ENCODE measurements at places on chromosomes 5 and 9.

DNA sequence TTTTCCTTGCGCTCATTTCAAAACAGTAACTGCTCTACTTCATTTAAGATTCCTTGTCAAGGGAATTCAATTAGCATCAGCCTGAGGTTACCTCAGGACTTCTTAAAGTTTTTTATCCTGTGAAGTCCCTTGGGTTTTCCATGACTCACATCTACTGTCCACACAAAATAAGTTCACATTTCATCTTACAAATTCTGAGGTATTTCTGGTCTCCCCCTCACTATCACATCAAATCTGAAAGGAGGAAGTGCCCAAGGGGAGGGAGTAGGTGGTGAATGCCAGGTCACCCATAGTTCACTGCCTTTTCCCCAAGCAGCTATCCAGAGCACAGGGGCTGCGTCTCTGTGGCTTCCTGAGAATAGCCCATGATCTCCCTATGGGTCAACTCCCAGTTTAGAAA is 227.1 kb upstream of the NREP start:
- DNase-seq = no peak

- DNase-seq = peak; percentile 40
Observed at GRCh38 chr9:33924978-33925797, 108.2 kb downstream of the UBE2R2 start.

- DNase-seq = no peak
Observed at GRCh38 chr9:16318516-16319060, 551.9 kb downstream of the BNC2 start.

- DNase-seq = no peak
Observed at GRCh38 chr5:124453221-124454051, 293.0 kb downstream of the ZNF608 start.

- DNase-seq = no peak
Observed at GRCh38 chr5:137090151-137090550, 409.0 kb downstream of the SPOCK1 start.

DNA sequence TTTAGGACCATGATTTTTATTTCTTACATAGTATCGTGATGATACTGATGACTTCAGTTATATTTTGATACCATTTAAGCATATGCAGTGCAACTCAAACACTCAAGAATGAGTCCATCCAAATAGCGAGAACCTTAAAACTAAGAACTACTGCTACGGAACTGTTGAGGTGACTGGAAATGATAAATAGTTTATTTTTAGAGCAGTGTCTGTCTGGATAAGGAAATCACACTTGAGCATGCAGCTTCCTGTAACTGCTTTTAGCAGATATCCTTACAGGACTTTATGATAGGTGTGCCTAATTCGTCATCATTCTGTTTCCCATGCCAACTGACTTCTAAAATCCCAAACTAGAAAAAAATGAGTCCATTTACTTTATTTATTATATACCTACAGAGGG is 85.5 kb downstream of the ADGRV1 start:
- DNase-seq = no peak

DNA sequence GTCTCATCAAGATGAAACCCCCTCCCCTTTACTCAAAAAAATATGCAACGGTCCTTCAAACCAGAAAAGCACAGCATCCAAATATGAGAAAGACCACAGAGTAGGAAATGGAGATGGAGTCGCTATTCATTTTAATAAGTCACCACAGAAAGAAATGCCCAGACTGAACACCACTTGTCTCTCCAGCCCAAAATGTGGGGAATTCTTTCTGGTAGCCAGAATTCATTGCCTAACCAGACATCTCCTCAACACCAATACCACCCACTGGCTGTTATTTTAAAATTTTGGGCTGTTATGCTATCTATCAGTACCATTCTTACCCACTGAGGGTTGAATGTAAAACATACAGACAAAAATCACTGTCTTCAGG is 100.1 kb downstream of the SUSD1 start:
- no peak for DNase-seq

GRCh38 chr5:111699976-111700375 is 57.0 kb downstream of the NREP start:
- peak; percentile 12 for DNase-seq

GRCh38 chr9:136921307-136921706 is 23.2 kb downstream of the FBXW5 start:
- no peak for DNase-seq

DNA sequence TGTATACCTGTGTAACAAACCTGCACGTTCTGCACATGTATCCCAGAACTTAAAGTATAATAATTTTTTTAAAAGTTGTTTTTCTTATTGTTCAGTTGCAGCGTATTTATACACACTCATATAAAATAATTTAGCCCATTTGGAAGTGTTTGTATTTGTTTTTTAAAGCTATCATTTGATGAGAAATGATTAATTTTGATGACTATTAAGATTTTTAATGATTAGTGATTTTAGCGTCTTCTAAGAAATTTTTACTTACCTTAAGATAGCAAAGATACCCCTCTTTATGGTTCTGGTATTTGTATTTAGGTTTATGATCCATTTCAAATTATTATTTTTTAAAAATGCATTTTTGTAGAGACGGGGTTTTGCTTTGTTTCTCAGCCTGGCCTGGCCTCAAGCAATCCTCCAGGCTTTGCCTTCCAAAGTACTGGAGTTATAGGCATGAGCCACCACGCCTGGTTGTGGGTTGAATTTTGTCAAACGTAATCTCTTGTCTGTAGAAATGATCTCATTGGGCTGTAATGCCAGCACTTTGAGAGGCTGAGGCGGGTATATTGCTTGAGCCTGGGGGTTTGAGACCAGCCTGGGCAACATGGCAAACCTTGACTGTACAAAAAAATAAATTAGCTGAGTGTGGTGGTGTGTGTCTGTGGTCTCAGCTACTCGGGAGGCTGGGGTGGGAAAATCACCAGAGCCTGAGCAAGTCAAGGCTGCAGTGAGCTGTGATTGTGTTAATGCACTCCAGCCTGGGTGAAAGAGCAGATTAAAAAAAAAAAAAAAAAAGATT is 26.9 kb downstream of the CSNK1G3 start:
- DNase-seq = no peak

DNA sequence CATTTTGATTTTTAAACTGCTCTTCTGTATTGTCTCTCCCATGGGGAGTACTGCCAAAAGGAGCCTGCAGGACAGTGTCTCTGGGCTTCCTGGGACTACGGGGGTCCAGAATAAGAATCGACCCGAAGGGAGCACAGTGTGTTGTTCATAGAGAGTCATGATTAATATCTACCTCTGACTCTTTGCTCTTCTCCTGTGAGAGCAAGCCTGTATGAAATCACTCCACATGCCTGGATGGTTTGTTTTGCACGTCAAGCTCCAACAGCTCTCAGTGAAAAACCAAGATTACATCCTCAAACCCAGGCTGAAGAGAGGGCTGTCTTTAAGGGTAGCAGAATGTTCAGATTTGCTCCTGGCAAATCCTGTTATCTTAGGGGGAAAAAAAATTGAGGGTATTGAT is 1860.0 kb upstream of the WWC1 start:
- no peak for DNase-seq

GRCh38 chr9:111601237-111602018 is 2.0 kb upstream of the PTGR1 start:
- DNase-seq = no peak

DNA sequence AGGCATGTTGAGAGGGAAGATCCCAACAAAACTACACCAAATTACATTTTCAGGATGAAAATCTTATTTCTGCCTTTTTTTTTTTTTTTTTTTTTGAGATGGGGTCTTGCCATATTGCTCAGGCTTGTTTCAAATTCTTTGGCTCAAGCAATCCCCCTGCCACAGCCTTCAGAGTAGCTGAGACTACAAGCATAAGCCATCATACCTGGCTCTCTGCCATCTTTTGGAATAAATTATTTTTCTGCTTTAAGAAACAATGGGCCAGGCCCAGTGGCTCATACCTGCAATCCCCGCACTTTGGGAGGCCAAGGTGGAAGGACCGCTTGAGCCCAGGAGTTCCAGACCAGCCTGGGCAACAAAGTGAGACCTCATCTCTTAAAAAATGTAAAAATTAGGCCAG is 14.3 kb downstream of the AFF4 start:
- no peak for DNase-seq

- no peak for DNase-seq
Observed at GRCh38 chr5:91028499-91028956, 354.6 kb downstream of the ARRDC3 start.

- DNase-seq = no peak
Observed at GRCh38 chr9:110815361-110815760, 146.8 kb downstream of the MUSK start.

DNA sequence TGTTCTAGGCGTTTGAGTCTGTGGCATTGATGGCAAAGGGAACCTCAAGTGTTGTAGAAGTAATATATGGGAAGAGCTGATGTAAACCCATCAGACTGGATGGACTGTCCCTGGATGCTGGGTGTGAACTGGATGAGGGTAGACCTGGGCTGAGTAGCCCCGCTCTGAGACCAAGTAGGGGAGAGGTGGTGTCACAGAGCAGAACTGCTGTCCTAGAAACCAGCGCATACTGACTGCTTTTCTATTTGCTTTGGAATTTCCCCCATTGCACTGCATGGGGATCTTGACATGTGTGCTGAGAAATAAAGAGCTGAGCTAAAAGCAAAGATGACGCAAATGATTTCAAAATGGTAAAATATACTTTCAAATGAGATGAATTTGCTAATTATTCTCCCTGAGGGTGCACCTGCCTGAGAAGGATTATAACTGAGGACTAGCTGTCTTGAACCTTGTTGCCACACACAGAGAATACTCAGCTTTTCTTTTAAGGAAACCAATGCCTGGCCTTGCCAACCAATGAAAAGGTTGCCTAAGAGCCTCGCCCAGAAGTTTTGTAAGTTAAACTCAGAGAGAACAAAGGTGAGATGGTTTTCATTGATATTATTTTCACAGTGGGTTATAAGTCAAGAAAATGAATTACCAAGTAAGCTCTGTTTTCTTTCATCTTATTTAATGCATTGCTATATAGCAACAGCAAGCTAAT is 44.8 kb downstream of the NIM1K start:
- no peak for DNase-seq

GRCh38 chr5:34858790-34859189 is 19.8 kb downstream of the TTC23L start:
- DNase-seq = no peak

DNA sequence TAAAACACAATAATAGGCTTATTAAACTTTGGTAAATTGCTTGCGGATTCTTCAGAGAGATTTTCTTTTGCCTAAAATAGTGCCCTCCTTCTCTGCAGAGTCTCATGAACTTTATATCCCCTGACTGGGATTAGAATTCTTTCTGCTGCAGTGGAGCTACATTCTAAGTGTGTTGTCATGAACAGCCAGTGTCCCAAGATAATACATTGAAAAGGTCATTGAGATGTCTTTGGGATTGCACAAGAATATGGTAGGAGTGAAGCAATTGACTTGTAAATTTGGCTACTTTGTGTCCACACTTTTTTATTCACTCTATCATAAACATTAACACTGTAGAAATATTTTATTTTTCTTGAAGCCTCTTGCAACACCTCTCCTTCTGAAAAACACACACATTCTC is 604.5 kb downstream of the GABRG2 start:
- DNase-seq = no peak

DNA sequence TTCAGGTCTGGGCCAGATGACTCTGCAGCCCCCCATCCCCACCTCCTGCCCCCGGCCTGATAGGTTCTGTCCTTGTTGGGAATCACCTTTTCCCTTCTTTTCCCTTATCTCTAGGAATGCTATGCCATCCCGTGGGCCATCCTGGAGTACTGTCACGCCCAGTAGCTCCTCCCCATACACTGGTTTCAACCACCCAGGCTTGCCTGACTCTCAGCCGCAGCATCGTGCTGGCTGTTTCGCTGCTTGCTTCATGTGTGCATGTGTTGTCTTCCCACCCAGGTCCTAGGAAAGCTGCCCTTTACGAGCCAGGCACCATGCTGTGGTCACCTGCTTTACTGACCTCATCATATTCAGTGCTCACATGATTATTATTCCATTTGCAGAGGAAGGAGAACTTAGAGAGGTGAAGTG is 71.8 kb downstream of the ANGPTL2 start:
- DNase-seq = no peak

GRCh38 chr5:61641748-61642565 is 309.9 kb downstream of the ZSWIM6 start:
- DNase-seq = no peak

DNA sequence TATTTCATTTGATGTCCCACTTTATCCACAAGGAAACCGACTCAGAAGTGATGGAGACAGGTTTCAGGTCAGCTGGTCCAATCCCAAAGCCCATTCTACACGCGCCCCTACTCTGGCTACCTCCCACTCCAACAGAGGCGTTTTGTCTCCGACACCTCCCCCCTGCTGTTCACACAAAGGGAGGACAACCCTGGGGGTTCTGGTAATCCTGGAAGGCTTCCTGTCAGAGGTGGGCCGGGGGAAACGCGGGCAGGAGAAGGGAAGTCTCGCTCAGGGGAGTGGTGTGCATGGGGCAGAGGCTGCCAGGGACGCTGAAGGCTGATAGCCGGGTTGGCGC is 39.7 kb upstream of the GABRP start:
- DNase-seq = no peak

- no peak for DNase-seq
Observed at GRCh38 chr5:120765189-120765588, 301.1 kb downstream of the PRR16 start.

DNA sequence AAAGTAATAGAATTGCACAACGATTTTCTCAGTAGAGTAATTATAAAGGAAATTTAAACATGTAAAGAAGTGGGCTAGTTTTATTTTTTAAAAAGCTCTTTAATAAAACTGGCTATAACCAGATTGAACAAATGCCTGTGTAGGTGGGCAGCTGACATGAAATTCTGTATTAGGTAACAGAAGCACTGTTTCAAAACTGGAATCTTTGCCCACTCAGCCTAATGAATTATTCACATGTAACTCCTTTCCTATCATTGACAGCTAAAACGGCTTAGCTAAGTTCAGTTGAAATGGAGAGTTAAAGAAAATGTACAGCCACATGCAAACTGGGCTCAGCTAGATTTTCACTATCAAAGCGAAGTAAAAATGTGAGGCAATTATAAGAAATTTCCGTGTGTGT is 1300.1 kb upstream of the ACO1 start:
- DNase-seq = no peak

GRCh38 chr5:78627175-78627574 is 21.4 kb downstream of the LHFPL2 start:
- DNase-seq = peak; percentile 93

GRCh38 chr9:21862871-21863270 is 60.4 kb downstream of the MTAP start:
- DNase-seq = no peak

- DNase-seq = peak; percentile 48
Observed at GRCh38 chr5:102937894-102938293, 182.0 kb downstream of the GIN1 start.

- no peak for DNase-seq
Observed at GRCh38 chr5:122703203-122703602, 71.7 kb upstream of the SNX2 start.

DNA sequence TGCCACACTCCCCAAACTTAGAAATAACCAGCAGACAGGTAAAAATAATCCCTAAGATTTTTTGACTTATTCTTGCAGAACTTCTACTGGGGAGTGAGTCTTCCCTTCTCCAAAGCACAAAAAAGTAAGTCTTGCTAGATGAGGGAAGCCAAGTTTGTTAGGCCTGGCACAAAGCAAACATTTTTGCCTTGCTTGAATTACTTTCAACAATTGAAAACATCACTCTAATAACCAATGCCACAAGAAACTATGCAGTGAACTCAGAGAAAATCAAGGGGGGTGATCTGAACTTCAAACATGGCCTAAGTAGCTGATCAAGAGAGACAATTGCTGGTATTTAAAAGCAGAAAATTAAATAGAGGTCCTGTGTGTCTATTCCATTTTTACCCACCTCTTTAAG is 123.6 kb upstream of the SLC1A3 start:
- no peak for DNase-seq

GRCh38 chr5:77103457-77103856 is 16.4 kb upstream of the ZBED3 start:
- DNase-seq = no peak
